ENCODE measurements at places on chromosomes 1 and 21.
A peak's percentile ranks its signal among the peaks of the same experiment; 100 is the strongest.

- DNase-seq = no peak
These were observed 323.2 kb upstream of the SGIP1 start for GRCh38 chr1:66210635-66211244.

DNA sequence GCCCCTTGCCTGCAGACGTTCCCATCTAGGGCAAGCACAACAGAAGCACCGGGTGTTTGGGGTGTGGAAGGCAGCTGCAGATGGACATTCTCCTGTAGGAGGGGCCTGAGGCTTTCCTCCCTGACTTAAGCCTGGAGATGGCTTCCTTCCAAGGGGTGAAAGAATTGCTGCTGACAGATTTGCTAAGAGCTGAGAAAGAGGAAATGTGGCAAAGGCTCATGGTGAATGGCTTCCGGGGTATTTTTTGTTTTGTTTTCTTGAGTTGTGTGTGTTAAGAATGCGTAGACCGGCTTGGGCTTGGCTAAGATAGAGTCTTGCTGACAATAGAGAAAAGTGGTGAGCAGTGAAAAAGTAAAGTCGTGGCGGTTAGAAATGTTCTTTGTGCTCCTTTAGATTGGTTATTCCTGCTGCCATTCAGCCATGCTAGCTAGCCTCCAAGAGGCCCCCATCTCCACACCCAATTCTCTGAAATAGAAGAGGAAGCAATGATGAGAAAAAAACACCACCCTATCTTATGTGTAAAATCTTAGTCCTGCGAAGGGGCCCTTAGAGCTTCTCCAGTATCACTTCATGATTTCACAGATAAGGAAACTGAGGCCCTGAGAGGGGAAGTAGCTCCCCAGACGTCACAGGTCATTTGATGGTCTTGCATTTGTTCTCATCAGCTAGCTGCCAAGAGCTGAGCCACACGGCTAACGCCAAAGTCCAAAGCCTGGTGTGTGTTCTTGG lies 36.9 kb downstream of the EIF2D start:
- DNase-seq = no peak

GRCh38 chr1:17356387-17357026 lies 15.5 kb upstream of the PADI6 start:
- DNase-seq = no peak

- peak; percentile 34 for DNase-seq
These were observed 6.7 kb upstream of the FAM167B start for GRCh38 chr1:32240140-32240951.

GRCh38 chr1:29752141-29752540 lies 515.8 kb downstream of the PTPRU start:
- DNase-seq = no peak

DNA sequence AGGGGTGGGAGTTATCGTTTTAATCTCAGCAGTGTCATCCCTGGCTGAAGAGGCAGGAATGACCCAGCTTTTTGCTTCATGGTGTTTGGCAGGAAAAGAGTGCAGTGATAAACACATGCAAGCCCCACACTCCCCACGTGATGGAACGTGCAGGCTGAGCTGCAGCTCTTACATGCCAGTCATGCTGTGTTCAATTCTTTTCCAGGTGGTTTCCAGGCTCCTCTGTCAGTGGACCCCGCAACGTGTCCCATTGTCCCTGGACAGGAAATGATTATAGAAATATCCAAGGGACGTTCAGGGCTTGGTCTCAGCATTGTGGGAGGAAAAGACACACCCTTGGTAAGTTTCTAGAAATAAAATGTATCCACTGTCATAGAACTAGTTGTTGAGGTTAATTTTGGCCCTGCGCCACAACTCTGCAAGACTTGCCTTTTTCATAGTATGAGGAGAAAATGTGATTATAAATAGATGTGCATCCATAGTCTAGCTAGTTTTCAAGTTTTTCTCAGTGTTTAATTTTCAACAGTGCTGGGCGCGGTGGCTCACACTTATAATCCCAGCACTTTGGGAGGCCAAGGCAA lies 110.2 kb upstream of the L1TD1 start:
- no peak for DNase-seq

- no peak for DNase-seq
These were observed 115.6 kb upstream of the SLC45A1 start for GRCh38 chr1:8202182-8202905.

GRCh38 chr1:5992814-5993555 lies 760 bp upstream of the NPHP4 start:
- DNase-seq = no peak

- no peak for DNase-seq
These were observed 177.4 kb downstream of the LBR start for GRCh38 chr1:225250432-225250831.

DNA sequence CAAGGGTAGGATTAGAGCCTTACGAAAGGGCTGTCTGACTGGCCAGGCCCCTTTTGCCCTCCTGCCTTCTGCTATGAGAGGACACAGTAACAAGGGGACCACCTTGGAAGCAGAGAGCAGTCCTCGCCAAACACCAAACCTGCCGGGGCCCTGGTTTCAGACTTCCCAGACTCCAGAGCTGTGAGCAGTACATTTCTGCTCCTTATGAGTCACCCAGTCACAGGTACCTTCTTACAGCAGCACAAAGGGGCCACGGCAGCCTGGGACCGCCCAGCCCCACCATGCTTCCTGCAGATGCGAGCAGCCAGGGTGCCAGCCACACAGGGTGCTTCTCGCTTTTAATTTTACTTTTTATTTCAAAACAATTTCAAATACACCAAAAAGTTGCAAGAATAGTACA lies 17.2 kb upstream of the POFUT2 start:
- DNase-seq = no peak

GRCh38 chr1:78892260-78892840 lies 114.2 kb downstream of the ADGRL4 start:
- no peak for DNase-seq

DNA sequence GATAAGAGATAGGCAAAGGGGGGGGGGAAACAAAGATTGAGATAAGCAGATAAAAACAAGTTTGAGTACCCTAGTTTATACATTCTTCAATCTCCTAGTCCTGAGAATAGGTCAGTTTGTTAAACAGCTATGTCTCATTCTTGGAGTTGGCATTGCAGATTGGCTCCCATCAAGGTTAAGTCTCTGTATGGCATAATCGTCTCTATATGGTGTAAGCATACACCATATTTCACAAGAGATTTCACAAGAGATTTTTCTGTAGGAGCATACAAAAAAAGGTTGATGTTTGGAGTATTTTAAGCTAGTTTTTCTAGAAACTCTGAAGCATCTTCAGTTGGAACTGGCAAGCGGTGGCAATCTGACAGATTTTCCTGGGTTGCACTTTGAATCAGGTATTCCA lies 35.8 kb downstream of the NCAM2 start:
- no peak for DNase-seq

DNA sequence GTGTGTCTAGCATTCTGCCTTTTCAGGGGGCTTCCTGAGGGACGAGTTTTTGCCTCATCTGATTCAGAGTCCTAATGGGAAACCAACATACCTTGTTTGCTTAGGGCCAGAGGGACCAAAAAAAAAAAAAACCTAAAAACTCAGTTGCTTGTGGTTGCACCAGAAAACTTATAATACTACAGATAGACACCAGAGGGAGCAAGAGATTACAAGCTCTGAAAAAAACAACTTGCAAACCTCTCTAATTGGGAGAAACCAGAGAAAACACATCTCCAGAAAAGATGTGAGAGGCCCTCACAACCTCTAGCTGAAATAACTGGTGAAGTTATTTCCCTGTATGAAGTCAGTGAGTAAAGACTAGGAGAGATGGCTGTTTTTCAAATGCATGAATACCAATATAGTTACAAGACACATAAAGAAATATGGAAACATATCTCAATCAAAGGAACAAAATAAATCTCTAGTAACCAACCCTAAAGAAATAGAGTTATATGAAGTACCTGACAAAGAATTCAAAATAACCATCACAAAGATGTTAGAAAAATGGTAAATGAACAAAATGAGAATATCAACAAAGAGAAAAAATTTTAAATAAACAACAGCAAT lies 233.7 kb upstream of the NFIA start:
- no peak for DNase-seq

DNA sequence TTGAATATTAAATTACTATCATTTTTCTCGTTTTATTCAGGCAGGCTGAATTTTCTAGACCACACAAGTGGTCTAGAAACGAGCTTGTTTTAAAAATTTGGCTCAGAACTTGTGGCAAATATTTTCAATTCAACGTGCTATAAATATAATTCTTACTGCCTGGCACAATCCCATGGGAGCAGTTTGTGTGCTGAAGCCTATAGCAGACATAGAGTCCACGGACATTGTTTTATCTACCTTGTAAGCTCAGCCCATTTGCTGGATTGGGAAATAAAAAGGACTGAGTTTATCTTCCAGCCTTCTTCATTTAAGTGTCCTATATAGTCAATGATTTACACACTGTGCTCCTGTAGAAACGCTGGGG lies 103.4 kb downstream of the ZBTB18 start:
- DNase-seq = no peak

GRCh38 chr1:186482661-186483255 lies 21.8 kb upstream of the PDC start:
- no peak for DNase-seq

GRCh38 chr1:104163912-104164476 lies 414.3 kb downstream of the AMY1C start:
- DNase-seq = no peak

DNA sequence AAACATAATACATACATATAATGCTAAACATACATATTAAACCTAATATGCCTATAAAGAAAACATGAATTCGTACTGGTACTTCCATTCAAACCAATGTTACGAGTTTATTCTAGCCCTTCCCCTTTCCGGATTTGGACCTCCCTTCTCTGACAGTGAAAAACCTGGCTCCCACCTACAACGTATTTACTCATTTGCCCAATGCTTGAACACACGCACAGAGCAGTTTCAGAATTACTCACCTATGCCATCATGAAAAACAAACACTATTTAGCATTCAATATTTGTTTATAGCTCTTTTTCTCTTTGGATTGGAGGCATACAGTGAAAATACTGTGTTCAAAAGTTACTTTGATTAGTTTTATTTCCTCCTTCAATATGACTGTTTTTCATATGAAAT lies 204.4 kb downstream of the LMX1A start:
- DNase-seq = no peak

GRCh38 chr1:181120924-181121323 lies 32.4 kb downstream of the IER5 start:
- DNase-seq = no peak

GRCh38 chr1:209155546-209155945 lies 428.0 kb upstream of the CAMK1G start:
- no peak for DNase-seq

DNA sequence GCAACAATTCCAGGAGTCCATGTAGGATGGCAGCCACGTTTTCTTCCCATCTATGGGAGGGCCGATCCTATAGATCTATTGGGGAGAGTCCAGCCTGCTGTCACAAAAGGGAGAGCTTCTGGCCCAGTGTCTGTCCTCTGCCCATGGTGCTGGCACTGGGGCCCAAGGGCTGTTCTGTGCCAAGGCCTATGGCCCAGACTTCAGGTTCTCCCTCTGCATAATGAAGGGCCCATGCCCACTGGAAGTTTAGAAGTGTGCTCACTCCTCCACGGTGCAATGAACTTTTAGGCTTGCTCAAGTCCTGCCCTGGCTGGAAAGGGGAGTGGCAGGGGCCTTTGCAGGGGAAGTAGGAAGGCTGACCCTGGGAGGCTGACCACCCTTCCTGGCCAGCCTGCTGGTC lies 44.1 kb upstream of the ATP2B4 start:
- no peak for DNase-seq

DNA sequence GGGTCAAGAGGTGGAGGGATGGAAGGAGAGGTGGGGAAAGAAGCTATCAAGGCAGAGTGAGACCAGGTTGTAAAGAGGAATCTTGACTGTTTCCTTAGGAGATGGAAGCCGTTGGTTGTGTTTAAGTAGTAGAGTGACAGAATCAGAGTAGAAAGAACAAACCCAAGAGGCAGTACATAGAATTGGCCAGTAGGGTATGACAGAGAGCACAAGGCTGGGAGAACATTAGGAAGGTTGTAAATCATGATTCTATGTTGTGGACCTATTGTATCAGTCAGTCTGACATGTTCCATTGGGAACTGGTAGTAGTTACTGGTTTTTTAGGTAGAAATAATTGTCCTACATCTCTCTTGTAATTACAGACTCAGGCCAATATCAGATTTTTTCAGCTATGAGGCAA lies 486.9 kb upstream of the USP24 start:
- no peak for DNase-seq

GRCh38 chr1:69475021-69475420 lies 92.7 kb upstream of the LRRC7 start:
- no peak for DNase-seq

- no peak for DNase-seq
These were observed 28.9 kb downstream of the EPHA2 start for GRCh38 chr1:16126743-16127515.

DNA sequence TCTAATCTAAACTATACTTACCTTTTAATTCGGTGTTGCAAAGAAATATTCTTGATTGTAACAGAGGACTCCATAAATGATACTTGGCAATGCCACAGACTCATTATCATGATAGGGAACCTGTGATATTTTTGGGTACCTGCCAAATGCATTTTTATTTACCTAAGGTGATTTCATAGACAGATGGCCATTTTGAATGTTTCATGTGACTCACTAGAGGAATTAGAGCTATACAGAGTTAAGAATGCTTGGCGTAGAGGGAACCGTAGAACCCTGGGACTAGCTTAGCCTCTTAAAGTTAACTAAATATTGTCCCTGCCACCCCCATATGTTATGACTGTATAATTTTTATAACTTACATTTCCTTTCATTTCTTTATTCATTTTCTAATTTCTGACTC lies 136.1 kb downstream of the DISP1 start:
- DNase-seq = no peak

DNA sequence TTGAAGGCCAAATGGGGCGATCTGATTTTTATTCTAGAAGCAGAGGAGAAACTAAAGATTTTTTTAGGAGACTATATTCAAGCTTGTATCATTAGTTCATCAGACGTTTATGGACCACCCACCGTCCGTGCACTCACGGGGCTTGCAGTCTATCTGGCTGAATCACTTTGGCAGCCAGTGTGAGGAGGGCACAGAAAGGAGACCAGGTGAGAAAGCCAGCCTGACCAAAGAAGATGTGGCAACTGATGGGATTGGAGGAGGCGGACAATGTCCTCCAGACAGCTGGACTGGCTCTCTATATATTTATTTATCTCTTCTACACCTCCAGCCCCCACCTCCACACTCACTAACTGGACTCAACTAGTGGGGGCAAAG lies 822 bp upstream of the ELOVL1 start:
- no peak for DNase-seq

GRCh38 chr1:180407051-180407450 lies 95.3 kb downstream of the ACBD6 start:
- no peak for DNase-seq

- DNase-seq = no peak
These were observed 18.9 kb downstream of the NPR1 start for GRCh38 chr1:153697191-153698019.

GRCh38 chr1:211359876-211360275 lies 33.2 kb downstream of the TRAF5 start:
- no peak for DNase-seq

- DNase-seq = no peak
These were observed 708.8 kb downstream of the LTN1 start for GRCh38 chr21:28283641-28284490.

- no peak for DNase-seq
These were observed 40.9 kb downstream of the PLA2G4A start for GRCh38 chr1:186869526-186870228.

Data from effector memory CD4-positive, alpha-beta T cell (primary cell).